ENCODE measurements at places on chromosomes 12 and 14.

GRCh38 chr12:54993181-54993835 is 8.7 kb upstream of the TESPA1 start:
- peak; percentile 78 for DNase-seq

- DNase-seq = no peak
Measured at GRCh38 chr12:74988156-74988555, 221.5 kb downstream of the KCNC2 start.

- DNase-seq = no peak
Measured at GRCh38 chr12:56721216-56721615, 3.9 kb downstream of the NACA start.

- DNase-seq = no peak
Measured at GRCh38 chr14:57068511-57068910, 200.2 kb downstream of the EXOC5 start.

GRCh38 chr12:3311027-3311402 is 180.0 kb upstream of the PRMT8 start:
- no peak for DNase-seq
